ENCODE measurements at places on chromosomes 6 and 20. TPM values are rescaled to one million over a fixed set of nuclear protein-coding genes. Genes with fewer than 3 reads are reported as not detected.

The TRDN gene
- not detected for total RNA-seq

The CPNE5 gene
- 1.5 TPM for total RNA-seq

The CASS4 gene
- total RNA-seq: 8.6 TPM

The FAM83C gene
- total RNA-seq: not detected

The MRAP2 gene
- total RNA-seq: not detected

All from activated CD4-positive, alpha-beta memory T cell treated with anti-CD3 and anti-CD28 coated beads for 36 hours (primary cell).